ENCODE measurements at places on chromosomes 7 and 10. TPM values are rescaled to one million over a fixed set of nuclear protein-coding genes. Genes with fewer than 3 reads are reported as not detected.

DNA sequence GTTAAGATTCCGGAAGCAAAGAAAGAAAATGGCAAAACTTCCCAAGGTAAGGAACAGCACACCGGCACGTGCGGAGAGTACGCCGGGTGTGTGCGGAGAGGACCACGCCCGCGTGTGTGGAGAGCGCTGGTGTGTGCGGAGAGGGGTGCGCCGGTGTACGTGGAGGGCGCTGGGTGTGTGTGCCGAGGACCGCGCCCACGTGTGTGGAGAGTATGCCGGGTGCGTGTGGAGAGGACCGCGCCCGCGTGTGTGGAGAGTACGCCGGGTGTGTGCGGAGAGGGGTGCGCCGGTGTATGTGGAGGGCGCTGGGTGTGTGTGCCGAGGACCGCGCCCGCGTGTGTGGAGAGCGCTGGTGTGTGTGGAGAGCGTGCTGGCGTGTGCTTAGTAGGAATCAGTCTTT lies 48.6 kb upstream of the DPYSL4 start:
- DNase-seq, result no peak

Gene SH2B2
- 3.3 TPM for total RNA-seq

DNA sequence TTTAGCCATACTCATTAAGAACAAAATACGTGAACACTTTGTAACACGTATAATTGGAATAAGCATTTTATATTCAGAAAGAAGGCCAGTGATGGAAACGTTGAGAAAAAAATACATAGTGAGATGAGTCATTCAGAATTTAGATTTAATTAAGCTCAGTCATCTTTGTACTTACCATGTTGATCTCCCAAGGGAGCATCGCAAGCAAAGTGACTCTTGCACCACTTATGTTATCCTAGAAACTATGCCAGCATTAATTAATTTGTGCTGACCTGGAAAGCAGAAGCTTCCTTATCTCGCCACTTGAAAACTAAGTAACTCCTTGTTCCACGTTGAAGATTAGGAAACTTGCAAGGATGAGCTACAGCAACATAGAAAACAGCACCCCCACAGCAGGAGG lies 9.7 kb upstream of the MPP7 start:
- DNase-seq, result no peak

GRCh38 chr7:30731581-30731980 lies 20.4 kb upstream of the INMT start:
- DNase-seq, result no peak

- DNase-seq, result no peak
Observed at GRCh38 chr7:93678185-93678584, 103.7 kb upstream of the CALCR start.

- no peak for DNase-seq
Observed at GRCh38 chr10:15789793-15790525, 70.2 kb upstream of the ITGA8 start.

GRCh38 chr10:43075612-43076003 lies 1.3 kb upstream of the RET start:
- peak; percentile 19 for DNase-seq

DNA sequence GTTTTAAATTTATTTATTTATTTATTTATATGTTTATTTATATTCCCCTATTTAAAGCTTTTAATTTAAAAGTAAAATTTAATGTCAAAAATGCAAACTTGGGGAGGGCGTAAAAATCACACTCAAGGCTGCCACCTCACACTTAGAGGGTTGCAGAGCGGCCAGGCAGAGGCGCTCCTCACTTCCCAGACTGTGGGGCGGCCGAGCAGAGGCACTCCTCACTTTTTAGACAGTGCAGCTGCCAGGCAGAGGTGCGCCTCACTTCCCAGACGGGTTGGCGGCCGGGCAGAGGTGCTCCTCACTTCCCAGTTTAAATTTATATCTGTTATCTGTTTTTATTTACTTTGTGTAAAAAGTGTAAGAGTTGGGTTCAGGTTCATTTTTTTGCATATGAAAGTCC lies 10.0 kb upstream of the ZNF425 start:
- no peak for DNase-seq

GRCh38 chr7:23458044-23458443 lies 12.2 kb downstream of the IGF2BP3 start:
- no peak for DNase-seq

- DNase-seq, result no peak
Observed at GRCh38 chr10:11440250-11441150, 170.9 kb downstream of the USP6NL start.

DNA sequence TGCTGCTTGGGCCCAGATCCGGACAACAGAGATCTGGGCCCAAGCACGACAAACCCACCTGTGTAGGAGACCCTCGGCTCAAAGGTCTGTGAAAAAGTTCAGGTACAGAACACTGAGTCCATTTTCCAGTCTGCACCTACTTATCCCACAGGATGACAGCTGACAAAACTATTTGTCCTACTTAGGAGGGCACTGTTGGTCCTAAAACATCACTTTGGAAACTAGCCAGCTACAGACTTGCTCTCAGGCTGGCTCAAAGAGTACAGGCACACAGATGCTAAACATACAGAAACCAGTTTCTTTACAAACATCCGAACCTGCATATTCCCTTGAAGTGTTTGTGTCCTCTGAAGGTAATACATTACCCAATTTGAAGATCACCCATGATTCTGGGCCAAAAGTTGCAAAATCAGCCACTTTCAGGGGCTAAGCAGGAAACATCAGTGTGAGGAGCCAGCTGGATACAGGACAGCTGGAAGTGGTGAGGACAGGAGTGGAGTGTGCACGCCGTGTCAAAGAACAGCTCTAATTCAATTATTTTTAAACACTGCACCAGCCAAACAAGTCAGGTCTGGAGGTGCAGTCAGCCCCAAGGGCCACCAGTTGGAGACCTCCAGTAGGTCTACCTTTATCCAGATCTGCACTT lies 88.5 kb downstream of the NOC3L start:
- DNase-seq, result no peak

- DNase-seq, result peak; percentile 13
Observed at GRCh38 chr7:80918399-80918798, 452 bp downstream of the SEMA3C start.

Data from NCI-H460 (cell line).